Effector memory CD4-positive, alpha-beta T cell (primary cell): ENCODE measurements at places on chromosomes 7 and 10.

- no peak for DNase-seq
- H3K27ac ChIP-seq: no peak overlapping the region
- H3K4me1 ChIP-seq: no peaks in the 10 kb centered on the region
Observed at GRCh38 chr10:68224810-68225209, 7.1 kb downstream of the ATOH7 start.

- no peaks in the 10 kb centered on the region for H3K36me3 ChIP-seq
- no peaks in the 10 kb centered on the region for H3K27me3 ChIP-seq
- H3K4me1 ChIP-seq: no peaks in the 10 kb centered on the region
- H3K4me3 ChIP-seq: no peak overlapping the region
Observed at GRCh38 chr10:132461683-132462231, 64.8 kb downstream of the PWWP2B start.

GRCh38 chr7:33798686-33799325, 106.5 kb upstream of the BMPER start:
- no peak overlapping the region for H3K4me3 ChIP-seq
- H3K27me3 ChIP-seq: no peaks in the 10 kb centered on the region
- H3K4me1 ChIP-seq: no peaks in the 10 kb centered on the region
- no peaks in the 10 kb centered on the region for H3K36me3 ChIP-seq

DNA sequence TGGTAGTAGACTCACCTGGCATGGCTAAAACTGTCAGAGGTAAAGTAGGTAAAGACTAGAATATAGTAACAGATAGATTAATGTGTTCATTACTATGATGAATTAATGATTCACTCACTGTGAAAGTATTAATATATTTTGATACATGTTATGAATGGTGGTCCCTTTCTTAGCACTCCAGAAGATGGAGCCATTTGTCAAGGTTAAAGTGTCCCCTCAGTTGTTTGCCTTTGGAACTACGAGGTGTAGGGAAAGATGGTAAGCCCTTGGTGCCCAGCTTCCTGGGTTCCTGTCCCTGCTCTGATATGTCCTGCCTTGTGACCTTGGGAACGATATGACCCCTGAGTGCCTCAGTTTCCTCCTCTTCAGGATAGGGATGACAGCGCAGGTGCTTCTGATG, 49.4 kb downstream of the HTRA1 start:
- H3K27me3 ChIP-seq: no peaks in the 10 kb centered on the region
- H3K27ac ChIP-seq: no peak overlapping the region
- no peak overlapping the region for H3K4me3 ChIP-seq
- peaks cover 13% of the 10 kb centered on the region for H3K4me1 ChIP-seq
- no peak for DNase-seq
- H3K36me3 ChIP-seq: no peaks in the 10 kb centered on the region

GRCh38 chr7:80707318-80707717, 68.9 kb downstream of the CD36 start:
- H3K27ac ChIP-seq: no peak overlapping the region
- H3K27me3 ChIP-seq: no peaks in the 10 kb centered on the region
- H3K4me1 ChIP-seq: no peaks in the 10 kb centered on the region
- no peaks in the 10 kb centered on the region for H3K36me3 ChIP-seq

DNA sequence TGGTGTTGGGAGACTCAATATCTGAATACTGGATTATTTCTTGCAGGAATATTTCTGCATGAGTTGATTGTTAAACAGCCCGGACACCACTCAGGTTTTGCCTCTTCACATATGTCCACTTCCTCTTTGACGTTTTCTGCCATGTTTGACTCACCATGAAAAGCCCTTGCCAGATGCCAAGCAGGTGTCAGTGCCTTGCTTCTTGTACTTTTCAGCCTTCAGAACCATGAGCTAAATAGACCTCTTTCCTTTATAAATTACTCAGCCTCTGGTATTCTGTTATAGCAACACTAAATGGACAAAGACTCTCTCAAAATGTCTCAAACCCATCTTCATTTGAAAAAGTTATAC, 24.7 kb upstream of the MACC1 start:
- no peaks in the 10 kb centered on the region for H3K36me3 ChIP-seq
- no peak overlapping the region for H3K4me3 ChIP-seq
- no peaks in the 10 kb centered on the region for H3K27me3 ChIP-seq
- H3K4me1 ChIP-seq: no peaks in the 10 kb centered on the region
- no peak overlapping the region for H3K27ac ChIP-seq

DNA sequence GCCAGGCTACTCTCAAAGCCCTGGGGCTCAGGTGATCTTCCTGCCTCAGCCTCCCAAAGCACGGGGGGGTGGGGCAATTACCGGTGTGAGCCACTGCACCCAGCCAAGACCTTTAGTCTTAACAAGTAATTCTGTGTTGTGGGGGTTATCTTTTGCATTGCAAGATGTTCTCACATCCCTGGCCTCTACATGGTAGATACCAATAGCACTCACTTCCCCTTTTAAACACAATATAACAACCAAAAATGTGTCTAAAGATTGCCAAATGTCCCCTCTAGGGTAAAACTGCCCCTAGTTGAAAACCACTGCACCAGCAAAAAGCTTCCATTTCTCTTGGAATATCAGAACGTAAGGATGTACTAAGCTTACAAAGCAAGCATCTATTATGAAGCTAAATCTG, 225.0 kb downstream of the CTNNA3 start:
- no peaks in the 10 kb centered on the region for H3K27me3 ChIP-seq
- DNase-seq: no peak
- no peak overlapping the region for H3K4me3 ChIP-seq
- H3K27ac ChIP-seq: no peak overlapping the region

GRCh38 chr7:109844362-109844761, 1246.6 kb upstream of the LRRN3 start:
- H3K27me3 ChIP-seq: no peaks in the 10 kb centered on the region
- DNase-seq: no peak
- no peaks in the 10 kb centered on the region for H3K4me1 ChIP-seq

GRCh38 chr10:69489506-69490090, 38.3 kb downstream of the TSPAN15 start:
- no peak overlapping the region for H3K4me3 ChIP-seq
- H3K36me3 ChIP-seq: no peaks in the 10 kb centered on the region
- peaks cover 4% of the 10 kb centered on the region for H3K4me1 ChIP-seq
- H3K27me3 ChIP-seq: no peaks in the 10 kb centered on the region
- no peak overlapping the region for H3K27ac ChIP-seq

GRCh38 chr10:115710136-115710535, 562.9 kb downstream of the GFRA1 start:
- no peaks in the 10 kb centered on the region for H3K4me1 ChIP-seq
- DNase-seq: no peak
- no peaks in the 10 kb centered on the region for H3K27me3 ChIP-seq
- no peak overlapping the region for H3K4me3 ChIP-seq
- H3K36me3 ChIP-seq: no peaks in the 10 kb centered on the region

GRCh38 chr7:55095672-55096071, 76.9 kb downstream of the EGFR start:
- H3K36me3 ChIP-seq: no peaks in the 10 kb centered on the region
- DNase-seq: no peak
- no peaks in the 10 kb centered on the region for H3K27me3 ChIP-seq
- H3K27ac ChIP-seq: no peak overlapping the region
- no peak overlapping the region for H3K4me3 ChIP-seq

- no peak for DNase-seq
- H3K27ac ChIP-seq: no peak overlapping the region
- H3K36me3 ChIP-seq: no peaks in the 10 kb centered on the region
- H3K4me3 ChIP-seq: no peak overlapping the region
- H3K4me1 ChIP-seq: no peaks in the 10 kb centered on the region
- H3K27me3 ChIP-seq: no peaks in the 10 kb centered on the region
Observed at GRCh38 chr10:129861776-129862531, 102.1 kb downstream of the EBF3 start.

DNA sequence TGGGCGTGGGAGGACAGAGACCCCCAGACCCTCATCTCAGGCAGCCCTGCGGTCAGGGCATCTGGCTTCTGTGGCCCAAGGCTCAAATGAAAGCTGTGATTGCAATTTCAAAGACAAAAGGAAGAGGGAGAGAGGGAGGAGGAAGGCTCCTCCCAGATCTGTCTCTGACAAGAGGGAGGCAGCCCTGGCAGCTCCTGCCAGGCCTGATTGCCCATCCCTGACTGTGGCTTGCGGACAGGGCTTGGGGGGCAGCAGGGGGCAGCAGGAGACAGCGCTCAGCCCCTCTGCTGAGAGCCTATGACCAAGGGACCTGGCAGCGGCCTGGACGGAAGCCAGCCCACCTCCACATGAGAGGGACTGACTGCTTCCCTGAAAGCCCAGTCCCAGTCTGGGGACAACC, 91.8 kb downstream of the PTPRN2 start:
- H3K27me3 ChIP-seq: no peaks in the 10 kb centered on the region
- DNase-seq: no peak
- no peak overlapping the region for H3K4me3 ChIP-seq
- H3K36me3 ChIP-seq: no peaks in the 10 kb centered on the region
- no peaks in the 10 kb centered on the region for H3K4me1 ChIP-seq

- H3K4me1 ChIP-seq: no peaks in the 10 kb centered on the region
- DNase-seq: no peak
- H3K27ac ChIP-seq: no peak overlapping the region
- H3K4me3 ChIP-seq: no peak overlapping the region
- no peaks in the 10 kb centered on the region for H3K36me3 ChIP-seq
Observed at GRCh38 chr7:89554209-89554608, 600.1 kb upstream of the STEAP1 start.

GRCh38 chr10:103572347-103573204, 79.1 kb downstream of the NEURL1 start:
- no peaks in the 10 kb centered on the region for H3K36me3 ChIP-seq
- DNase-seq: no peak
- no peak overlapping the region for H3K4me3 ChIP-seq
- no peaks in the 10 kb centered on the region for H3K27me3 ChIP-seq
- H3K4me1 ChIP-seq: no peaks in the 10 kb centered on the region
- no peak overlapping the region for H3K27ac ChIP-seq

- no peak overlapping the region for H3K4me3 ChIP-seq
- H3K27me3 ChIP-seq: no peaks in the 10 kb centered on the region
Observed at GRCh38 chr10:24438800-24439199, 229.9 kb downstream of the KIAA1217 start.

- no peak overlapping the region for H3K4me3 ChIP-seq
- no peaks in the 10 kb centered on the region for H3K4me1 ChIP-seq
- H3K27ac ChIP-seq: no peak overlapping the region
- H3K36me3 ChIP-seq: no peaks in the 10 kb centered on the region
- DNase-seq: no peak
- no peaks in the 10 kb centered on the region for H3K27me3 ChIP-seq
Observed at GRCh38 chr7:137718355-137718754, 128.4 kb downstream of the DGKI start.

DNA sequence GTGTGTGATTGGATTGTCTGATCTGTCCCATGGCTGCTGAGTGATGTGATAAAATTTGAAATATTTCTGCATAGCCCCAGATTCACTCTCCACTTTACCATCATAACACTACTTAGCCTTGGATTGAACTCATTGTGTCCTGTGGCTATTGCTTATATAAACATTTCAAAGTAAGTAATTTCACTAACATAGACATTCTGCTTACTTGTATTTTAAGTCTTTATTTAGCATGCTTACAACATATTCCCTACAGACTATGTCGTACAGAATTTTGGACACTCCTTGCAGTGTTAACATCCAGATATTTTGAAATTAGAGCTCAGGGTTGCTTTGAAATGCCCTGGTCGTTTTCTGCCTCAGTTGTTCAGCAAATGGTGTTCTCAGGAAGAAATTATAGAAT, 117.6 kb downstream of the LRRC4 start:
- no peaks in the 10 kb centered on the region for H3K4me1 ChIP-seq
- H3K36me3 ChIP-seq: no peaks in the 10 kb centered on the region
- no peak for DNase-seq
- H3K4me3 ChIP-seq: no peak overlapping the region
- H3K27me3 ChIP-seq: no peaks in the 10 kb centered on the region

GRCh38 chr7:76430836-76431235, 6.1 kb downstream of the ZP3 start:
- DNase-seq: no peak
- no peaks in the 10 kb centered on the region for H3K4me1 ChIP-seq
- H3K36me3 ChIP-seq: no peaks in the 10 kb centered on the region
- H3K27me3 ChIP-seq: no peaks in the 10 kb centered on the region
- H3K4me3 ChIP-seq: no peak overlapping the region
